ENCODE measurements at places on chromosomes 6 and 20.

DNA sequence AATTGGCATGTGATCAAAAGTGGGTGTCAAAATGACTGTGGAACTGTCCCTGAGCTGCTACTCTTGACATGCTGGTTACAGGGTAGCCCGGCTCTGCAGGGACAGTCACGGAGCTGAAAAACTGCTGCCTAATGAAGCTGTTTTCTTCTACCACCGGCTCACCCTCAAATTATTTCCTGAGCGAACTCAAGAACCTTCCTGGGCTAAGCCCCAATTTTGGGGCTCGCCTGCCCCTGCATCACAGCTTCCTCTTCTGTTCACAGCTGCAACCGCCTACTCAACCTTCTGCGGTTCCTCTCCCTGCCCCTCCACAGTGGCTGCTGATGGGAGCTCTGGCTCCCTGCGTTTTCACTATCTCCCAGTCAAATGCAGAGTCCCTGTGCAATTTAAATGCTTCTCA, 110.8 kb upstream of the MLN start:
- no peak for DNase-seq

- DNase-seq = no peak
These were observed 89.4 kb upstream of the ANKEF1 start for GRCh38 chr20:9945408-9945807.

- DNase-seq = peak; percentile 52
These were observed at the start of gene MOXD1 for GRCh38 chr6:132400883-132401617. Gene MOXD1, minus strand, starts transcription at chr6:132401475. Its CDS starts 49 bp downstream, at chr6:132401426.

- no peak for DNase-seq
These were observed 36.8 kb upstream of the BCAS1 start for GRCh38 chr20:54107181-54107580.

GRCh38 chr20:44542890-44543289, 21.0 kb upstream of the SERINC3 start:
- no peak for DNase-seq

GRCh38 chr6:146433881-146434731, 109.5 kb upstream of the RAB32 start:
- DNase-seq = peak; percentile 34

DNA sequence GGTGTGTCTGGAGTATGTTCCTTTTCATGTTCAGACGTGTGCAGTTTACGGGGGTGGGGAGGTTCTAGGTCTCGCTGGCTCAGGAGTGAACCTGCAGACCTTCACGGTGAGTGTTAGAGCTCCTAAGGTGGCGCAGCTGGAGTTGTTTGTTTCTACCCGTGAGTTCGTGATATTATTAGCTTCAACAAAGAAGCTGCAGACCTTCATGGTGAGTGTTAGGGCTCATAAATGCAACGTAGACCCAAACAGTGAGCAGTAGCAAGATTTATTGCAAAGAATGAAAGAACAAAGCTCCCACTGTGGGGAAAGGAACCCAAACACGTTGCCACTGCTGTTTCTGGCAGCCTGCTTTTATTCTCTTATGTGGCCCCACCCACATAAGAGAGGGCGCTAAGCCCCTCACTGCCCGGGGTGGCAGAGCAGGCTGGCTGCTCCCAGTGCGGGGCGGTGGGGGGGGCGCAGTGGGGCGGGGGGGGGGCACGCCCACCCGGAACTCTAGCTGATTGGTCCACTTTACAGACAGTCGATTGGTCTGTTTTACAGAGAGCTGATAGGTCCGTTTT, 41.3 kb upstream of the GMPR start:
- DNase-seq = no peak

- DNase-seq = no peak
These were observed 86.8 kb upstream of the SNAP25 start for GRCh38 chr20:10131732-10132345.

- no peak for DNase-seq
These were observed 8.5 kb downstream of the ISM1 start for GRCh38 chr20:13229538-13229937.

DNA sequence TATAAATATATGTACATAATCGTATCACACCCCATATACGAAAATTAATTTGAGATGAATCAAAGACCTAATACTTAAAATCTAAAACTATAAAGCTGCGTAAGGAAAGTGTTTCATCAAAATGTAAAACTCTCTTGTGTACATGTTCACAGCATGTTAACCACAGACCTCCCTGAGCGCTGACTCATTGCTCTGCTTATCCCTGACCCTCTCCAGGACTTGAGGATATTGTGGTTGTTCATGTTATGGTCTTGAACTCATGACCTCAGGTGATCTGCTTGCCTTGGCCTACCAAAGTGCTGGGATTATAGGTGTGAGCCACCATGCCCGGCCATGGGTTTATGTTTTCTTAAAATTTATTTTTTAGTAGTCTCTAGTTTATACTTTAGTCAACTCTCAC, 14.2 kb downstream of the FAM83B start:
- no peak for DNase-seq

- DNase-seq = no peak
These were observed 35.8 kb downstream of the RREB1 start for GRCh38 chr6:7143476-7143974.

DNA sequence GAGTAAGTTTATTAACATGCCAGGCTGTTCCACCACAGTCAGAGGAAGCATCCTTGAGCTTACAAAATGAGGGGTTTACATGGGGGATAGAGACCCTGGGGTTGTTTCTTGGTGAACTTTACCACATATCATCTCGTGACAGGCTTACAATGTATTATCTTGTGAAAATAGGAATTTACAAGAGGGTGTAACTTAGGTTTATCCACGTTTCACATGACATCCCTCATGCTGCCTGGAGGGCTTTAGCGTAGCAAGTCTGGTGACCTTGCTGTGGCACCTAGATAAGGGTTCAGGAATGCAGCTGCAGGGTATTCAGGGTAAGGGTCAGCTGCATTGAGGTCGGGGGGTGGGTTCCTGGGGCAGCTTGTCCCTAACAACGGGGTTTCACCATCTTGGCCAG, 154.6 kb upstream of the ARG1 start:
- DNase-seq = no peak

DNA sequence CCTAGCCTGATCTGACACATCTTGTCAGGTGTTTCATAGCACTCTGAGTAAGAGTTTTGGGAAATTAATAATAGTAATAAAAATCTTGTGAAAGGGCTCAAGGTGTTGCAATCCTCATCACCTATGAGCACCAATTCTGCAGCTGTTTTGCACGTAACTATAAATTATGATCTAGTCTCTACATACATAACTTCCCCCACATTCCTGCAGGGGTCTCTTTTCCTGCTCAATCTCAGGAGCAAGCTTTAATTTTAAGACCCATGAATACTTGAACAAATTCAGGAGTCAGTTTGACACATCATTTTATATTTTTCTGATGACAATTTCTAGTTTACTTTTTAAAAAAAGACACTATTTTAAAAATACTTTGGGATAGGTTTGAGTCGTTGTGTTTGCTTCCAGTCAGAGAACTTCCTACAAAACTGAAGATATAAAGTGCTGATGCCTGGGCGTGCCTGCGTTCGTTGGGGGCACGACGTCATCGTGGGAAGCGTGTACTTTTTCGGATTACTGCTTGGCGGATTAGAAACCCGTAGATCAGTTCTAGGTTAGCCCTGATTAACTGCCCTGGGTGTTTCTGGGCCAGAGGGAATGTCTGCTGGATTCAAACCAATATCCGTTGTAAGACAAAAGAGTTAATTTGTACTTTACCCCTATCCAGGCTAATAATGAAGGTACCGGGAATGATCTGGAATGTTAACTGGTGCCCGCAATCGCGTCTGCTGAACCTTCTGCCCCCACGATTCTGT, 1.0 kb upstream of the E2F3 start:
- peak; percentile 21 for DNase-seq

- DNase-seq = no peak
These were observed 52.0 kb downstream of the BFSP1 start for GRCh38 chr20:17479063-17479657.

- no peak for DNase-seq
These were observed 39.9 kb upstream of the TBC1D7 start for GRCh38 chr6:13368079-13368730.

- DNase-seq = no peak
These were observed 16.7 kb upstream of the BLCAP start for GRCh38 chr20:37544386-37544785.

GRCh38 chr6:24387818-24388217, 14.9 kb upstream of the MRS2 start:
- no peak for DNase-seq

- no peak for DNase-seq
These were observed 74.5 kb downstream of the MDN1 start for GRCh38 chr6:89745096-89745495.

GRCh38 chr6:131001945-131002660, 60.9 kb downstream of the EPB41L2 start:
- DNase-seq = no peak

DNA sequence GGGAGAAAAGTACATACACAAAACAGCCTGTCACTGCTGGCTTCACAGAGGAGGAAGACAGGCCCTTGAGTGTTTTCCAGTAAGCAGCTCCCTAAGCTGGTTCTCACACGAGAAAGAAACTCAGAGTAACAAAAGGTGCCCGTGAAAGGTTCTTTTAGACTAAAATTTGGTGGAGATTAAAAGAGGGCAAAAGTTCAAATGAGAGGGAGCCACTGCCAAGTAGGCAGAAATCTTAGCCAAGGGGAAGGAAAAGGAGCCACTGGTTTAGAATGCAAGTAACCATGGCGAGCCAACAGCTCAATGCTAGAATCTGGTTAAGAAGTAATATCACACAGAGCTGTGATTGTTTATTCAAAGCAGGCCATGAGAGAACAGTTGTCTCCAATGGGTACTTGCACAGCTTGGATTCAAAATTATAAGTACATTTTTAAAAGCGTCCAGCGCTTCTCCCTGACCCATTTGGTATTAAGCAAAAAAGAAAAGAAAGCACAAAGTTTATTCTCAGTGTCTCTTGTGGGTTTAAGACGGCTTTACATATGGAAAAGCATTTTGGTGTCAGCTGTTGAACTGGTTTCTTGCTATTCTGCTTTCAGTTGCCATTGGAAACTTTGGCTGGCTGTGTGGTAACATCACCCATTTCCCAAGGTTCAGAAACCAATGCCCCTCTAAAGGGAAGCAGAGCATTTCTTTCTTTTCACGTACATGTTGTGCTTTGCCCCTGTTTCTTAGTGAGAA, 648.5 kb downstream of the RNF144B start:
- no peak for DNase-seq

DNA sequence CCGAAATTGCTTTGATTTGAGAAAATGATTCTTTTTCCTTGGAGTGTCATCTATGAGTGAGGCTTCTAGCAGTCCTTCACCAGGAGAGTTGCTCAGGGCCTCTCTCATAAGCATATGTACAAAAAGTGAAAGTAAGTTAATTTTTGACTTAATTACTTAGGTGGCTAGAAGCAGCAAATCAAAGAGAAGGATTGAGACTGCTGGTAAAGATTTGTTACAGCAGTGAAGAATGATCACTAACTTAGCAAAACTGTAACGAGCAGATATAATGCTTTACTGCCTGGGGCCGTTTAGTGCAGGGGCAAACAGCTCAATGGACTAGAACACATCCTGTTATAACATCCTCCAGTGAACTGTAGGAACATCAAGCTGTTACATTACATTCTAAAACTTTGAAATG, 167.8 kb upstream of the RIPOR2 start:
- no peak for DNase-seq

GRCh38 chr6:128239146-128239545, 281.3 kb downstream of the PTPRK start:
- DNase-seq = no peak

DNA sequence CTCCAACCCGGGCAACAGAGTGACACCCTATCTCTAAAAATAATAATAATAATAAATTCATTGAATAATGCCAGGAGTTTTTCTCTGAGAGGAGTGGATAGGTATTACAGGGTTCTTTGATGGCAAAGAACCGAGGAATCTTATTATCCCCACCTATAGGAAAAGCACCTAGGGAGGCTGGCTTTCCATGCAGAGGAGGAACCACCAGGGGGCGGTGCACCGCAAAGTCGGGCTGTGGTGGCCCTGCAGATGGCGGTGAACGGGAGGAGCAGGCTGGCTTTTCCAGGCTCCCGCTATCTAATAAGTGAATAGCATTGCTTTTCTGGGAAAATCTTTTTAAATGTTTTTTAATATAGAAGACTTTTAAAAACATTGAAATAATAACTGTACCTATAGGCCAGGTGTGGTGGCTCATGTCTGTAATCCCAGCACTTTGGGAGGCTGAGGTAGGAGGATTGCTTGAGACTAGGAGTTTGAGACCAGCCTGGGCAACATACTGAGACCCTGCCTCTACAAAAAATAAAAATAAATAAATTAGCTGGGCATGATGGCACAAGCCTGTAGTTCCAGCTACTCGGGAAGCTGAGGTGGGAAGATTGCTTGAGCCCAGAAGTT, 864.2 kb downstream of the KIF16B start:
- DNase-seq = peak; percentile 72

- no peak for DNase-seq
These were observed 40.4 kb upstream of the KIF25 start for GRCh38 chr6:167956983-167957492.

DNA sequence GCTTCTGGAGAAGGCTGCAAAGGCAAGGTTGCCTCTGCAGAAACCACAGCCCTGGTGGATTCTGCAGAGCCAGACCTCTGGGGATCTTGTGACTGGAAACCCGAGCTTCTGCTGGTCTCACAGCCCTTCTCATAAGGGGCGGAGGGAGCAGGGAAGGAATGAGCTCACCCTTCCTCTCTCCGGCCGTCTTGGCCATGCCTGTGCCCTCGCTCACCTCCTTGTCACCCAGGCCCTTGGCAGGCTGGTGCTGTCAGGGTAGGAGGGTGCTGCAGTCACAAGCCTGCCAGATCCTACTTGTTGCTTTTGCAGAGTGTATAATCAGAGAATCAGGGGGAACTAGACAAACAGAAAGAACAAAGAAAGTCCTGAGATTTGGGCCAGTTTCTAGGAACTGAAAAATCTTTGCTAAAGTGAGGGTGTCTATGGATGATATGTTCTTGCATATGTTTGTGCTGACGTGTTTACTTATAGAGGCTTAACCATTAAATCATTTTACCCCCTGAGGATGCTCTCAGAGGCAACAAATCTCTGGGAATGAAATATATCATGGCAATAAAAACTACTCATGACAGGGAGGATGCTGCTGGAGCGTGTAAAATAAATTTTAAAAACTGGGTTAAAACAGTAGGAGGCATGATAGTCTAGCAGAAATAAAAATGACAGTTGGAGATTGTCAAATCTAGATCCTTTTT, 244.9 kb upstream of the SOX4 start:
- peak; percentile 4 for DNase-seq

DNA sequence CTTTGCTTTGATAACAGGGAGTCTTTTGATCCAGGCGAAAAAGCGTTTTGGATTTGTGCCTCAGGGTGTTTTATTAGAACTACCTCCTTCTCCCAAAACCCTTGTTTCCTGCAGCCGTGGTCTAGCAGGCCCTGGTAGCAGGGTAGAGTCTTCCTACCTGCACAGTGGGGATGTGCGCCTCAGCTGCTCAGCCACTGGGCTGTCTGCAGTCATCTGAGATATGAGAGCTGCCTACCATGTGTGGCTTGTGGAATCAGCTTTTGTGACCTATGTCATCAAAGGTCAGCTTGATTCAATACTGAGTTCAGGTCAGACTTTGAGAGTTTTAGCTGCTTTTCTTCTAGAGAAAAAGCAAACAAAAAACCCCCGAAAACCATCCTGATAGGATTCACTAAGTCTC, 279.5 kb downstream of the CLIC5 start:
- DNase-seq = no peak

Measured in endothelial cell (in vitro differentiated cells).